ENCODE measurements at places on chromosomes 2 and 18.

GRCh38 chr18:10202845-10203321 is 251.6 kb upstream of the APCDD1 start:
- DNase-seq, result no peak

DNA sequence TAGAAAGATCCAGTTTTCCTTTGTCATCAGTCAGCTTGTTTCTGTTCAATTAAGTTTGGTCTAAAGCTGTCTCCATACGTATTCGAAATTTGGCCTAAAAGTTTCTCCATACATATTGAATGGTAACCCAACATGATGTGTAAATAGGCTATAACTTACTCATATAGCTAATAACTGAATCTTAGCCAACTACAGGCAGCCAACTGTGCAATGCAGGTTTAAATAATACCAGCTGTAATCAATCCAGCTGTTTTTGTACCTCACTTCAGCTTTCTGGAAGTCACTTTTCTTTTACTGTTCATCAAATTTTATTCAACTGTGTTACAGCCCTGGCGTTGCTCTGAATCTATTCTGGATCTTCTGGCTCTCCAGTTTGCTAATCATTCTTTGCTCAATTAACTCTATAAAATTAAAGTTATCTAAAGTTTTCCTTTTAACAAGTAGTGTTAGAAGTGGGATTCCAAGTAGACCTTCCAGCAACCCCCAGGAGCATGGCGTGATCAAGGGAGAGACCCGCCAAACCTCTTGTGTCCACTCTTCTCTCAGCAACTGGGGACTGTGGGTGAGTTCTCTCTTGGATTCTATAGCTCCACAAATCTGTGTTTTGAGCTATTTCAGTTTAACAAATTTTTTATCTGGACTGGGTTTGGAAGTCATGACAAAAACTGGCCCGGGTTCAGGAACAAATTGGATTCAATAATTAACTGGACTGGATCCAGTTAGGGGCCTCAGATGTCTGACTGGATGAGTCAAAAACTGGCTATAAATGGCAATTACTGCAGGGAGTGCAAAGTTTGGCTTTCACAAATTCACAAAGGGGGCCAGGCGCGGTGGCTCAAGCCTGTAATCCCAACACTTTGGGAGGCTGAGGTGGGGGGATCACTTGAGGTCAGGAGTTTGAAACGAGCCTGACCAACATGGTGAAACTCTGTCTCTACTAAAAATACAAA is 329.7 kb upstream of the ST6GAL2 start:
- DNase-seq, result no peak

- peak; percentile 26 for DNase-seq
These were observed 29.0 kb downstream of the SESTD1 start for GRCh38 chr2:179235463-179236108.

DNA sequence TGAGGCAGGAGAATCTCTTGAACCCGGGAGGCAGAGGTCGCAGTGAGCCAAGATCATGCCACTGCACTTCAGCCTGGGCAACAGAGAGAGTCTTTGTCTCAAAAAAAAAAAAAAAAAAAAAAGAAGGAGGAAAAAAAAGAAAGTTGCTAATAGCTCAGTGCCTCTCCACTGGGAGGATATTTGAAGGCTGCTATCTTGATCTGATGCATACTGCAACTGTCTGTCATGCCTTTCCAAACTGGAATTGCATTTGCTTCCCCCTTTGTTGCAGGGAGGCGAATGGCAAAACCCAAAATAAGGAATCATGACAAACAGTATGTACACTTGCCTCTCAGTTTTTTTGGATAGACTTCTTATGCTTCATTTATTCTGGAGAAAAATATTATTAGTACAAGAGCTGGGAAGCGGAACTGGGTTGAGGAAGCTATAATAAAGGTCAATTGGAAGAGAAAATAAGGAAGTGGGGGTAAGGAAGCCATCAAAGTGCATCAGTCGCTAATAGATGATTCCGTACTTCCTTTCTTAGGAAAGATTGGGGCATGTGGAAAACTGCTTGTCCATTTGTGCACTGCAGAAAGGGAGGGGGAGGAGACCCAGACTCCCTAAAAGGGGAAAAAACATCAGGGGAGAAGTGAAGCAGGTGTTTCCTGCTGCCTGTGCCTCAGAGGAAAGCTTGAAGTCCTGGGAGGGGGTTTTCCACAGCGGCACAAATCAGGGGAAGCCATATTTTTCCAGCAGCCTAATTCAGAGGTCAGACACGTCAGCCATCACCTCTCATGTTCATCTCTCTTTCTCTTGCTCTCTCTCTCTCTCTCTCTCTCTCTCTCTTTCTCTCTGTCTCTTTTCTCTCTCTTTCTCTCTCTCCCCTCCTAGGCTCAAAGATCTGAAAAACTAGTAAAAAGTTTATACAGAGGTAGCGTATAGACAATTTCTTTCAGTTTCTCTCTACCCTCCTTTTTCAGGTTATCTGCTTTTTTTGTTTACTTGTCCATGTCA is 301.4 kb upstream of the TNP1 start:
- DNase-seq, result no peak

DNA sequence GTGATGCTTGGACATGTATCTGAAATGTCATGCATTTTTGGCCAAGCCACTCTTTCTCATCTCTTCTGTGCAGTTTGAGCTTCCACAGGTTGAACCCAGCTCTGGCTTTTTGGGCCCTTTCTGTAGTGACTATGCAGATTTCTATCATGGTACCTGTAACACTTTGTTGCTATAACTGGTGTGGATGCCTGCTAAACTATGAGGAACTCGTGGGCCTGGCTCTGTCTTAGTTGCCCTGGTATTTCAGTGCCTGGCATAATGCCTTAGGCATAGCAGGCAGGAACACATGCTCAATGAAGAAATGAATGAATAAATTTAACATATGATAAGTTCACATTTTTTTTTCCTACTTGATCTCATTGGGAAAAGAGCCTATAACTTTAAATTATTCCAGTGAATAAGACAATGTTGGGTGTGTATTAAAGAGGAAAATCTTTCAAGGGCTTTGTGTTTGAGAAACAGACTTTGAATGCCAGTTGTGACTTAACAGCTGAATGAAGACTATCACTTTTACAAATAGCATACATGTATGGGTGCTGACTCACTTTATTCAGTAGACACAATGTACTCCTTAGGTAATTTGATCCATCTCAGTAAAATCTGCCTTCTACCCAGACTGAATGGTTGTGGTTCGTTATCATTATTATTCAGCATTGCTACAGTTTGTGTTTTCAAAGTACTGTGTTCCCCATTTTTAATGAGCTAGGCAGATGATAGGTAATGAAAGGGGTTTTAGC is 86.4 kb upstream of the MAP4K3 start:
- DNase-seq, result peak; percentile 66

GRCh38 chr2:49288113-49288705 is 133.9 kb upstream of the FSHR start:
- DNase-seq, result no peak

DNA sequence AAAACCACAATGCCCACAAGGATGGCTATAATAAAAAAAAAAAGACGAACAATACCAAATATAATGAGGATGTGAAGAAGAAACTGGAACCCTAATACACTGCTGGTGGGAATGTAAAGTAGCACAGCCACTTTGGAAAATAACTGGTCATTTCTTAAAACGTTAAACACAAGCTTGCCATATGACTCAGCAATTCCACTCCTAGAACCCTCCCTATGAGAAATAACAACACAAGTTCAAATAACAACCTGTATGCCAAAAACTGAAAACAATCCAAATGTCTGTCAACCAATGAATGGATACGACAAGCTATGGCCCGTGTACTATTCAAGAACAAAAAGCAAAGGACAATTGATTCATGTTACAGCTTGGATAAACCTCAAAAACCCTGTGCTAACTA is 7.0 kb upstream of the ALPK2 start:
- peak; percentile 37 for DNase-seq

- DNase-seq, result no peak
These were observed 11.1 kb downstream of the ZBTB7C start for GRCh38 chr18:48398074-48398473.

GRCh38 chr18:56789004-56789888 is 138.1 kb downstream of the WDR7 start:
- peak; percentile 85 for DNase-seq

GRCh38 chr2:9377461-9378097 is 45.7 kb downstream of the ITGB1BP1 start:
- no peak for DNase-seq

- DNase-seq, result peak; percentile 57
These were observed 17.5 kb upstream of the TMEM163 start for GRCh38 chr2:134736167-134736880.

GRCh38 chr2:230358305-230358704 is 31.3 kb downstream of the SP140L start:
- DNase-seq, result no peak

DNA sequence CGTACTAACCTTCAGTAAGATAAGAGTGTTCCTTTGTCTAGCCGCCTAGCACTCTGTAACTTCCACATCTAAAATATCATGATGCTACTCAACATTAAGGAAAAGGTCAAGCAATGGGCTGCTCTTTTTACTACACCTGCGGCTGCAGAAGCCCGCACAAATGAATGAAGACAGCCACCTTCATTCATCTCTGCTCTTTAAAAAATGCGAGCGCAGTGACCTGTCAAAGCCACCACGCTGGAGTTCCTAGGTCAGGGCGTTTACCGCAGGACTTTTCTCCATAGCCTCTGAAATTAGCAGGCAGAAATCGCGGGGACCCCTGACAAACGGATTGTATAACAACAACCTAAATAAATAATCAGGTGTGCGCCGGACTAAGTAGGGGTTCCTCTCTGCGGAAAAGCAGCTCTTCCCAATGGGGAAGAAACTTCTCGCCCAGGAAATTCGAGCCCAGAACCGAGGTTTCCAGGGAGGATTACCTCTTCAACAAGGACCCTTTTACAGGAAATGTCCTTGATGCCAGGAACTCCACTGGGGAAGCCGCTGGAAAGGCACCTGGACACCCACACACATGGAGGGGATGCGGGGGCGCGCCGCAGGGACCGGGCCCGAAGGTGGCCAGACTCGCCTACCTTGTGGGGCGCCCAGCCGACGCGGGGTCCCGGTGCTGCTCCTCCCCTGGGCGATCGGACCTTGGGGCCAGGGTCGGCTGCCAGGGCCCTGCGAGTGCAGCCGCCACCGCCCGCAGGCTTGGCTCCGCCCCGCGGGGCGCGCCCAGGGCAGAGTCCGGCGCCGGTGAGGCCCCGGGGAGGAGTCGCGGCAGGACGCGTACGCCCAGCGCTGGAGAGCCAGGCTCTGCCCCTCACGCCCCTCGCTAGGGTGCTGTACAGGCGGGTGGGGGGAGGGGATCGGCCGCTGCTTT is at the start of gene CCDC68:
TSS of gene CCDC68 (minus strand) at position 758 of the 922 bp plus-strand sequence. CDS start 16,670 bp downstream, outside the sequence.
- DNase-seq, result no peak

DNA sequence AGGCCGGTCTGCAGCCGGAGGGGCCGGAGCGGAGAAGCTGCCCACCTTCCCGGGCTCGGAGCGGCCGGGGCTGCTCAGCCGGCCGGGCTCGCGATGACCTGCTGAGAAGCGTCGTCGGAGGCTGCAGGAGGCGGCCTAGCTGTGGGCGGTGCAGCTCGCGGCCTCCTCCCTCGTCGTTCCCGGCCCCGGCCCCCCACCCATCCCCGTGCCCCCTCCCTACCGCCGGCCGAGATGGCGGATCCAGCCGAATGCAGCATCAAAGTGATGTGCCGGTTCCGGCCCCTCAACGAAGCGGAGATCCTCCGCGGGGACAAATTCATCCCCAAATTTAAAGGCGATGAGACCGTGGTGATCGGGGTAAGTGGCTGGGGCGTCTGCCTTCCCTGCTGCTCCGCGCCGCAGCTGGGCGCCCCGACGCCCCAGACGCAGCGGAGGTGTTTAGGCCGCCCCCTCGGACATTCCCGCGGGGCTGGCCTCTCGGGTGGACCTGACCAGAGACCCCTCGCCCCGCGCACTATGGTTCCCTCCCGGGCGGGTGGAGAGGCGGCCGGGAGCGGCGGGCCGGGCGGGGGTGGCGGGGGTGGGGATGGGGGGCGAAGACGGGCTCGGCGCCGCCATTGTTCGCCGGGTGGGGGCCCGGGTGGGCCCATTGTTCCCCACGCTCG is 492 bp downstream of the KIF5C start:
- no peak for DNase-seq

- DNase-seq, result no peak
These were observed 28.5 kb downstream of the DAPL1 start for GRCh38 chr2:158823486-158824237.
